CD4-positive, alpha-beta T cell treated with Interleukin-21 for 1 hour (primary cell): ENCODE measurements at places on chromosomes 2 and 18.
A peak's percentile ranks its signal among the peaks of the same experiment; 100 is the strongest.

GRCh38 chr2:111017034-111017622, 103.6 kb upstream of the BCL2L11 start:
- DNase-seq, result no peak

- no peak for DNase-seq
These were observed 536.7 kb downstream of the TNS1 start for GRCh38 chr2:217466104-217466503.

DNA sequence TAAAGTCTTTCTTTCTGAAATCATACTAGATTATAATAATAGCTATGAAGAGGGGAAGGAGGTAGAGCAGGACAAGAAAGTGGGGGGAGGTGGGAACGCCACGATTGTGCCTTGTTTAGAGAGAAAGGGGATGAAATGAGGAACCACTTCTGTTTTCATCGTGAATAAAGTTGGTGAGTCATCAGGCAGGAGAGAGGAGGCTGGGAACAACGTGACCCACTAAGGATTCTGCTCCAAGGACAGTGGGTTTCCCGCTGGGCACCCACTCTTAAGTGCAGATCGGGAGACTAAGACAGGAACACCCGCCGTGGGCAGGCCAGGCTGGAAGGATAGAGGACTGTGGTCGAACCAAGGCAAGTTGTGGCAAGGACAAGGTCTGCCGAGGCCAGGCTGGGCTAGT, 158.2 kb downstream of the L3MBTL4 start:
- DNase-seq, result no peak

GRCh38 chr18:26710470-26711096, 154.9 kb downstream of the AQP4 start:
- DNase-seq, result peak; percentile 2

GRCh38 chr2:224716201-224716600, at the start of gene CCDC195:
CCDC195 (minus strand) TSS chr2:224716365; CDS start chr2:224716365, 0 bp downstream.
- DNase-seq, result no peak

GRCh38 chr2:121326628-121327027, 41.6 kb upstream of the TFCP2L1 start:
- DNase-seq, result no peak

DNA sequence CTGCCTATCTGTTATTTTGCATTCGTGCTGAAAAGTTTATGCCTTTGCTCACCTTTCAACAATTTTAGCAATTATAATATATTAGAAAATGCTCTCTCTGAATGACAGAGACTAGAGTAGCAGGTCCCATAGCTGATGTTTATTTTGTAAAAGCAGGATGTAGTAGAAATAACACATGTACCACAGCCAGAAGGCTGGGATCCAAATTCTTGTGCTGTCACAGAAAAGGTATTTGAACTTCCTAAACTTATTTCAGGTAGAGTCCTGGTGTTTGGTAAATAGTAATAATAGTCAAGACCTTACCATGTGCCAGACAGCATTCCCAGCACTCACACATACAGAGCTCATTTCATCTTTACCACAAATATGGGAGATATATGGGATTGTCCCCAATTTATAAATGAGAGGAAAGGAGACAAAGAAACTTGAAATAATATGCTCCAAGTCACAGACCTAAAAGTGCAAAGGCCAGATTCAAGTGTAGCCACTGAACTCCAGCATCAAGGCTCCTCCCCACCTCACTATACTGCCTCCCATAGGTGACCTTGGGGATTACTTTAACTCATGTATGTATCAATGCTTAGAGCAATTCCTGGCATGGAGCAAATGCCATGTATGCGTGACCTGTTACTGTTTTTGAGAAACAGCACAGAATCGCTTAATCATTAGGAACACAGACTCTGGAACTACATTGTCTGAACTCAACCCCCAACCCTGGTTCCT, 284.7 kb upstream of the RAB12 start:
- DNase-seq, result no peak

DNA sequence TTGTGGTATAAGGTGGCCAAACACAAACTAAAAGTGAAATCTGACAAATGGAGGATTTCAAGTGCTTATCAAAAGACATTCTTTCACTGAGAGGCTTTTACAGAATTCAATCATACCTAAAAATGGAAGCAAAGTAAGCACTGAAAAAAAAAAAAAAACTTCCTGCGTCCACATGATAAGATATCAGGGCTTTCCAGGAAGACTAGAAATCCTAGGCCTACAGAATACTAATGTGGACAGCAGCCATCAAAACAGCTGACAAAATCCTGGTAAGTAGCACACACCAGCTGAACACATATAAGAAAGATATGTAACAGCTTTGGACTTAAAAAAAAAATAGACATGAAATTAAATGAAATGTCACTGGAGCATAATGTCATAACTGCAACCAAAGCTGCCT, 178.2 kb downstream of the SUCLG1 start:
- no peak for DNase-seq

DNA sequence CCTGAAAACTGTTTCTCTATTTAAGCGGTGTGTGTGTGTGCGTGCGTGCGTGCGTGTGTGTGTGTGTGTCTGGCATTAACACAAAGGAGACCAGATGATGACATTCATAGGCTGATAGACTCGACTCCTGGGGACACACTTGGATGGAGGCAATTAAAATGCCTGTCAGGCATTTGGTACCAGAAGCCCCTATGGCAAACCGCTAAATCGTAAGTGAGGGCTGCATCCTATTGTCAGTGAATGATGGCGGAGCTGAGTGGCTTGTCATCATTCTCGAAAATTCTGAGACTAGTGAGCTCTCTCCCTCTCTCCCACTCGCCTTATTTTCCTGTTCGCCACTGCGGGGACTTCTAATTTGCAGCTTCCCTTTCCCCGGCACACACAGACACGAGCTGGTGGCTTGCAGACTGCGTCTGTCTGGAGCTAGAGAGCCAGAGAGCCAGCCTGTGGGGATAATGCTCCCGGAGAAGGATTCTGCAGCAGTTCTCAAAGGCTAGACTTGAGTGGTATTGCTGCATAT, 155.4 kb downstream of the MAP2 start:
- no peak for DNase-seq

- peak; percentile 54 for DNase-seq
These were observed 123.8 kb upstream of the DLX2 start for GRCh38 chr2:172226244-172227061.

- peak; percentile 37 for DNase-seq
These were observed 11.9 kb downstream of the GAL3ST2 start for GRCh38 chr2:241788572-241788971.

DNA sequence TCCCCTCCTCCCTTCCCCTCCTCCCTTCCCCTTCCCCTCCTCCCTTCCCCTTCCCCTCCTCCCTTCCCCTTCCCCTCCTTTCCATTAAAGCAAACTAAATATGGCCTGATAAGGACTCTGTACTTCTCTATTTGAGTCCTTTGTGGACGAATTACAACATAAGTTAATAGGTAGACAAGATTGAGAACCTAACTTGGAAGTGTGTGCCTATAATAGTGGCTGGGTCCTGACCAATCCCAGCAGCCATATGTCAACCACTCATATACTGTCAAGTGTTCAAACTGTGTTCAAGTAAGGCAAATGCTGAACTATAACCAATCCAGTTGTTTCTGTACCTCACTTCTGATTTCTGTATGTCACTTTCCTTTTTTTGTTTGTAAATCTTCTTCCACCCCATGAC, 97.1 kb upstream of the RBMS1 start:
- DNase-seq, result no peak

- DNase-seq, result no peak
These were observed 5.1 kb upstream of the CALCRL start for GRCh38 chr2:187453078-187453641.

DNA sequence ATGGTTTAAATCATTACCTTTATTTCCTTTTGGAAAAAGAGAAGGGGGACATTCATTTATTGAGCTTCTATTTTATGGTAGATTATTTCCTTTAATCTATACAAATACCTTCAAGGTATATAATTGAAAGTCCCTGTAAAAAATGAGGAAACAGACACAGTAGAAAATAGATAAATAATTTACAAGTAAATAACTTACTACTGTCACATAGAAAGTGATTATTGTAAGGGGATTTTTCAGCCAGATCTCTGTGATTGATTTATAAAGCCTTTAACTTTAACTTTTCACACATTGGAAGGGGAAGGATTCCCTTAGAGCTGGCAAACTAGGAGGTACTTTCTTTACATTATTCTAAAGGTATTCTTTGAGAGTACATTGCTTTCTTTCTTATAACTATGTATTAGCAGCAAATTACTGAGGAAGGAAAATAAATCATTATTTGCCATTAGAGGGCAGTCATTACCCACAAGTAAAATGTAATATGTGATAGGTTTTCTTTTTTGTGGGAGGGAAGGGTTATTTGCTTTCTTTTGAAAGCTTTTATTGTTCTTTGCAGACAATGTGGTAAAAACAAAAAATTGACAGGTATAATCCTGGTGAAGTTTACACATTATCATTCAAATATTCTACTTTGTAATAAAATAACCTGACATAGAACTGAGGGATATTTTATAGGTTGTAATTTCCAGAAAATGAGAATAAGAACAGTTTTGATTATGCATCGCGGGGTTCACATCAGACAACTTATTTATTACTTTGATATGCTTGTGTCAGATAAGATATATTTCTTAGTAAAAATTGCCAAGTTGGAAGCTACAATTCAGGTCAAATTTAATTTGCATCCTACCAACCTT, 24.8 kb upstream of the RPE start:
- peak; percentile 58 for DNase-seq

- no peak for DNase-seq
These were observed 3.8 kb downstream of the SEC11C start for GRCh38 chr18:59143441-59143840.

- no peak for DNase-seq
These were observed 20.6 kb downstream of the ERMN start for GRCh38 chr2:157304811-157305722.

DNA sequence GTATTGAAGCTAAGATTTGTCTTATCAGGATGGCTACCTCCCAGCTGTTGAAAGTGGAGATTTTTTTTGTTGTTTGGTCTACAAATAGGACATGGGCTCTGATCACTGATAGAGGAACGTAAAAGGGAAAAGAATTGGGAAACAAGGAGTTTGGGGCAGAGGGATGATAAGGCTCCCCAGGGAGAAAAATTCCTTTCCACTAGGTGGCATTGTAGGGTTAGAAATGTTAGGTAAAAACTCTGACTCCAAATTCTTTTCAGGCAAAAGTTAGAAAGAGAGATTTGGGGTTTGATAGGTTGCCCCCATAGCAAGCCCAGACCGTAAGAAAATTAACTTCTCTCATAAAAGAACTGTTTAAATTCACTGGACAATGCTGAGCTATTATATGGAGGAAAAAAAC, 19.8 kb downstream of the CMPK2 start:
- no peak for DNase-seq

- DNase-seq, result no peak
These were observed 58.5 kb downstream of the INPP5D start for GRCh38 chr2:233118648-233119000.

DNA sequence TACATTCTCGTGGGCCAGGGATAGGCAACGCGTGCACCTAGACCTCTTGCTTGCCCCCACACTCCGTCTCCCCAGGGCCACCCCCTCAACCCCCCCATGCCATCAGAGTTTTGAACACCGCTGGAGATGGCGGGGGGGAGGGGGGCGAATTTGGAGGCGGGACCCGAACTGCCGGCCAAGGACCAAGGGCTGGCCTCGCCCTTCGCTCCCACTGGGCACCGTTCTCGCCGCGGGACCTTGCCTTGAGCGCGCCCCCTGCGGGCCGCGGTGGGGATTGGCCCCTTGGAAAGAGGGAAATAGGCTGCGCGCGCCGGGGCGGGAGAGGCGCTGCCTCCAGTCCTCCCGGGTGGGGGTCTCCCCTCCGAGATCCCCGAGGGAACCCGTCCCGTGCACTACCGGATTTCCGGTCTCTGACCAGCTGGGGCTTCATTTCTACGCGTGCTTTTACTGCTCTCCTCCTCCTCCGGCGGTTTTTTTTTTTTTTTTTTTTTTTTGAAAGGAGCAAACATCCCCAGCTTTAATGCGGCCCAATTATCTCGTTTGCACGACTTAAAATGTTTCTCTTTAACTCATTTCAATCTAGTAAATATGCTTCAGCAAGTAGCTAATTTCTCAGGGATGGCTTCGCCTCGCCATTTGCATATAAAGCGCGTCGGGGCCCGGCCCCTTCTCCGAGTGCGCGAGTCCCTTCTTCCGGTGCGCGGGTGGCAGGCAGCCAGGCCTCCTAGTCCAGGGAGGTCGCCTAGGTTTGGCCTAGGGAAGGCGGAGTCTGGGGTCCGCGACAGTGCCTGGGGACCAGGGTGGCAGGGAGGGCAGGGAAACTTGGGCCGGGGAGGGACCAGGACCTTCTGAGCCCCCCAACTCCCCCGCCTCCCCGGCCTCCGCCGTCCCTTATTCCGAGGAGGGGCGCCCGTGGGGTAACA, 10.0 kb upstream of the GBX2 start:
- peak; percentile 25 for DNase-seq

- DNase-seq, result no peak
These were observed 199.4 kb downstream of the IRS1 start for GRCh38 chr2:226600184-226600583.

GRCh38 chr2:134282629-134283400, 28.9 kb downstream of the MGAT5 start:
- DNase-seq, result peak; percentile 32

DNA sequence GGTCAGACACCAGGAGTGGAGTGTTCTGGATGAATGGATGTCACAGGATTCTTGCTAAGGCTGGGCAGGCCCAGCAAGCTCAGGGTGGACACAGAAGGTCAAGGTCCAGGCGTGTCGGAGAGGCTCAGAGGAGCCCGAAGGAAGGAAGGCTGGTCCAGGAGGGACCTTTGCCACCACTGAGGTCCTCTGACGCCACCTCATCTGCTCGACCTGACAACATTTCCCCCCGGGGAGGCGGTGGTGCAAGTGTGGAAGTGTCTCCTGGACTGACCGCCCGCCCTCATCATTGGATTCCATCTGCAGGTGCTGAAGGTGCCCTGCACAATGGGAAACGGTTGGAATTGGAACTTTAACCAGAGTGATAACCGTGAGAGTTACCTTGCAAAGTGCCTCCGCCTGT, 124.6 kb downstream of the RTP5 start:
- no peak for DNase-seq

GRCh38 chr2:158243392-158243791, 141.7 kb downstream of the UPP2 start:
- no peak for DNase-seq

GRCh38 chr18:2143636-2144035, 427.7 kb downstream of the METTL4 start:
- no peak for DNase-seq

DNA sequence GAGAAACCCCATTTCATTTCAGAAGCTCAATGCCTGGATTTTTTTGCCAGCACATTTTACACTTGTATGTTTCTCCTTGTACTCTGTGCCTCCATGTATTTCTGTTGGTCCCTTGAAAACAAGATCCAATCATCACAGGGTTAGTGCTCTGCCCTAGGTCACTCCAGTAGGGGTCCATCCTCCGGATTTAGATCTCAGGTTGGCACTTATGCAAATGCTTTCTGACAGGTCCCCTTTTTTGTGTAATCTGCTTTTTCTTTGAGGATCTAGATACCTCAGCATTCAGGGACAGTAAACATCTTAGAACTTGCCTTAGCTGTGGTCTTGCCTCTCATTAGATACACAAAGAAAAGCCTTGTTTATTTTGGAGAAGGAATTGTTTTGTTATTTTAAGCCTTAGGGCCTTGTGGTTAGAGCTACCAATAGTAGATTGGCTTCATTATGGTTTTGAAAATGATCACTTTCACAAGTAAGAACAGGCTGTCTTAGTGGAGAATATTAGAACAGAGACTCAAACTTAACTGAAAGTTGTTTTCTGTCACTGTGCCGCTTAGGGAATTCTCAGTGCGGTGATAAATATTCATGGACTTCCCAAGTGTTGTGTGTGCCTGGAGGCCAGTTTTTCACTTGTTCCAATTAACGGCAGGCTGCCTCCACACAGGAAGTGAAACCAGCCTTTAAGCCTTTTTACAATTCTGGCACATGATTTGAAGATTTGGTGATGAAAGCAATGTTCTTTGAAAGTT, 7.8 kb downstream of the MERTK start:
- DNase-seq, result no peak
